ENCODE measurements at places on chromosomes 16 and 17.

GRCh38 chr16:35516551-35516950, 2057.1 kb downstream of the TP53TG3F start:
- DNase-seq, result no peak

DNA sequence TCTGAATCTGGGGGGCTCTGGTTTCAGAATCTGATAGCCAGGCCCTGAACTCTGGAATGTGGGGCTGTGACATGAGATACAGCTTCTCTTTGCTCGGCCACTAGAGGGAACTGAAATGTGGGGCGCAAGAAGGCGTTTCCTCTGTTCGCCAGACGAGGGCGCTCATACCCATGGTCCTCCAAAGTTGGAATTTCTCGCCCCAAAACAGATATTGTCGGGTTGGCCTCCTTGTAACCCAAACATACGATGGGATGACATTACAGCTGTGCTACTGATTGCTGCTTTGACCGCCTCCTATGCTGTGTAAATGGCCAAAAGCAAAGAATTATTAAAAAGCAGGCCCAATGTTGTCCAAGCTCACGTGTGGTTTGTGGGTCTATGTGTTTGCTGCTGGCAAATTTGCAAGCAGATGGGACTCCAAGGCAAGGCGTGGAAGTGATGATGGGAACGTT, 13.1 kb upstream of the MSI2 start:
- DNase-seq, result no peak

DNA sequence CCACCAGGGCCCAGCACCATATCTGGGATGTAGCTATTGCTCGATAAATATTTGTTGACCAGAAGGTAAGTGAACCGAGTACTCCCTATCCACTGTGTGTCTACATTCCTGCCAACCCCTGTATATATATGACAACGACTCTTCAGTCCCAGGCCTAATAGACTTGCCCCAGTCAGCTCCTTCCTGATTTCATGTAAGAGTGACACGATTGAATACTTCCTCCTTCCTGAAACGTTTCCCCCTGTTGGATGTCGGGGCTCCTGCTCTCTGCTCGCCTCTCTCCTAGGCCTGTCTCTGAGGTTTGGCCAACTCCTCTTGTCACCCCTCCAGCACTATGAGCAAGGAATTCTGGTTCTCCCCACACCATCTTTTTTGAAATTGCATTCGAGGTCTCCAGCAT, 178.9 kb downstream of the PRKCA start:
- no peak for DNase-seq

DNA sequence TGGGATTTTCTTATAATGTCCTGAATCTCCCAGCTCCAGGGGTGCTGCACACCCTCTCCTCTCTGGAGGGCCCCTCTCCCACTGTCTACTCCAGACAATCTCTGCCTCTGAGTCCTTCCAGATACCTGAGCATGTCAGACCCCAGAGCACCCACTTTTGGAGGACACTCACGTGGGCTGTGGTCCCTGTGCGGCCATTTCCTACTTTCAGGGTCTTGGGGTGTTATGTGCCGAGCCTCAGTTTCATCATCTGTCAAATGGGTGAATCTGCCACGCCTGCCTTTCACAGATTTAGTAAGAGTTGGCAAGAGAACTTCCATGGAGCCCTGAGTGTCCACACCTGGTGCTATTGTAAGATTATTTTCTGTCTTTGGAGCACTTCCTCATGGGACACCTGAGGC, 3.7 kb upstream of the FOXL1 start:
- no peak for DNase-seq

DNA sequence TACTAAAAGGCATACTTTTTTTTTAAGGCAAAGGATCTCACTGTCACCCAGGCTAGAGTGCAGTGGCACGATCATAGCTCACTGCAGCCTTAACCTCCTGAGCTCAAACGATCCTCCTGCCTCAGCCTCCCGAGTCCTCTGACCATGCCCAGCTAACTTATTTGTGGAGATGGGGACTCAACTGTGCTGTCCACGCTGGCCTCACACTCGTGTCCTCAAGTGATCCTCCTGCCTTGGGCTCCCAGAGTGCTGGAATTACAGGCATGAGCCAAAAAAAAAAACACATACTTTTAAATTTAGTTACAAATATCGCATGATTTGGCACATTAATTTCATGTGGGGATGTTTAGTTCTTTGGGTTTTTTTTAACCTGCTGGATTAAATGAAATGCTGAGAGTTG, 207.7 kb upstream of the CHMP6 start:
- no peak for DNase-seq

DNA sequence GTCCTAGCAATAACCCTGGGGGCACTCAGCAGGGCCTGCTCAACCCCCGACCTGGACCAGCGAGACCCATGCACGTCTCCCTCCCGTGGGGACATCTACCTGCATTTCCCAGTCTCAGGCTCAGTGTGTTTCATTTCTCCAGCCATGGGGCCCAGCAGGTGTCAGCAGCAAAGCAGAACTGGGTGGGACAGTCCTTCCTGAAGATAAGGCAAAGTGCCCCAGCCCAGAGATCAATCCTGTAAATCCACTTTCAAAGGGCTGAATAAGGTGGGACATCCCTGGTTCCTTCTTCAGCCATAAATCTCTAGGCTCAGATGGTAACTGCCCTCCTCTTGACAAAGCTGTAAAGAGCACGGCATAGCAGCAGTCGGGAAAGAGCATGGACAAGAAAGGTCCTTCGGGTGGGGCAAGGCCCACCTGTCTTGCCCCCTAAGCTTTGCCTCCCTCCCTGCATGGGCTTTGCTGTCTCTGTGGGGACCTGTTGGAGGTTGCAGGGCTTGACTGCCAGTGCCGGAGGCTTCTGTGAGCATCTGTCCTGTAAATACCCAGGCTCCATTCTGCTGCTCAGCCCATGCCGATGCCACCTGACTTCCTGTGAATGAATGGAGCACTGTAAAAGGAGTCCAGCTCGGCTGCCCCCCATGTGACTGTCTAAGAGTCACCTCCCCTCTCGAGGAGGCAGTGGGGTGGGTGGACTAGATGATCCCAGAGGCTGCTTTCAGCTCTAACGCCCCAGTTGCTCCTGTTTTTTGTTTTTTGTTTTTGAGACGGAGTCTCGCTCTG, 84.8 kb upstream of the TBC1D3K start:
- no peak for DNase-seq

GRCh38 chr16:79601931-79602627, 1.5 kb upstream of the MAF start:
- DNase-seq, result peak; percentile 91

GRCh38 chr17:48961516-48962233, 6.7 kb downstream of the GIP start:
- DNase-seq, result no peak

- no peak for DNase-seq
Observed at GRCh38 chr16:72400257-72401083, 228.5 kb upstream of the PMFBP1 start.

- DNase-seq, result no peak
Observed at GRCh38 chr16:85125570-85126393, 13.5 kb upstream of the CIBAR2 start.

GRCh38 chr17:21382560-21383495, 6.7 kb downstream of the KCNJ12 start:
- no peak for DNase-seq

- DNase-seq, result no peak
Observed at GRCh38 chr17:44438636-44439035, 49.2 kb upstream of the ITGA2B start.

DNA sequence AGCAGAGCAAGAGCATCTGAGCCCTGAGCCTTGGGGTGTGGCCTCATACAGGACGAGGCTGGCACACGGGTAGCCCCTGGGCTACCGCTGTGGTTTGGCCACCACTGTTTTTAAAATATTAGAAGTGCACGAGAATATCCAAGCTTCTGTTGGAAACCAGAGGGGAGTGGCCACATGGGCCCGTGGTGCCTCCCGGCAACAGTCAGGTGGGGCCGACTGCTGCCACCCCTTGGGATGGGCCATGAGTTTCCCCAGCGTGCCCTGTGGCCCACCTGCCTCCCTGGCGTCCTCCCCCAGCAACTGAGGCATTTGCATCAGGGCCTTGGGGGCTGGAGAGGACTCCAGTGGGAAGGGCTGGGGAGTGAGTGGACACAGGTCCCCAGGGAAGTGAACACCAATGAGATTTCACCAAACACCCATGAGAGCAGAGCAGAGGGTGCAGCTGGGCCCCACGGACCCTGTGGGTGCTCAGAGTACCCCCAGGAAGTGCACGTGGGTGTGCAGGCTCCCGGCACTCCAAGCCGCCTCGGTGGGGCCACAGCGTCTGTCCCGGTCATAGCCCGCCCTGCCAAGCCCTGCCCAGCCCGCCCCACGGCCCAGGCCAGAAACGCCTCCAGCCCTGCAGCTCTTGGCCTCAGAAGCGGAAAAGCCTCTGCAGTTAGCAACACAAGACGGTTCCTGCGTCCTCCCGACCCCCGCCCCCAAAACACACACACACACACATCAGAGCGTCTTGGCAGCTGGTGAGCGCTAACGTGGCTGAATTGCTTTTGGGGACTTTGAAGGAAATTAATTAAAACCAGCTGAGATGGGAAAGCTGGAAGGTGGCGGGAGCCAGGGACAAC, 22.7 kb downstream of the ZNF469 start:
- peak; percentile 92 for DNase-seq

DNA sequence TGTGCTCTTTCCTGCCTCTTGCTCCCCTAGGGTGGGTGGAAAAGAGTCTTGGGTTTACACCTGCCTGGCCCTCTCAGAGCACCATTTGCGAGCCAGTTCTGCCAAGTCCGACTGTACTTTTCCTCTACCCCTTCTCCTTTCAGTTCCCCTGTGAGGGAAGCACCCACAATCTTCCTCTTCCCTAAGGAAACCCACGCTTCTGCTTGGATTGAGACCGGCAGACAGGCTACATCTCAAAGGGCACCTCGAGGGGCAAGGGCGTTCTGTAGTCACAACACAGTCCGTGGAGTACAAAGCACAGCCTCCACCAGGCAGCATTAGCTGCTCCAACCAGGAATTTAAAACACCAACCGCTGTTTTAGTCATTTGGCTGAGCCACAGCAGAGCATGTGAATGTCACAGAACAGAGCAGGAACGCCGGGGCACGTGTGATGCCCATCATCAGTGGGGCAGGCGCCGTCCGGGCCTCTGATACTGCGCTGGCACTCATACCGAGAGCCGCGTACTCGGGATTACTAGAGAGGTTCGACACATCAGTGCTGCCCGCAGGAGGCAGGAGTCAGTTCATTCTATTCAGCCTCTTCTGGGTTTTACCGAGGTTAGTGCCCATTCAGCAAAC, 13.7 kb upstream of the MNT start:
- no peak for DNase-seq

- no peak for DNase-seq
Observed at GRCh38 chr16:85524365-85524629, 88.8 kb upstream of the GSE1 start.

DNA sequence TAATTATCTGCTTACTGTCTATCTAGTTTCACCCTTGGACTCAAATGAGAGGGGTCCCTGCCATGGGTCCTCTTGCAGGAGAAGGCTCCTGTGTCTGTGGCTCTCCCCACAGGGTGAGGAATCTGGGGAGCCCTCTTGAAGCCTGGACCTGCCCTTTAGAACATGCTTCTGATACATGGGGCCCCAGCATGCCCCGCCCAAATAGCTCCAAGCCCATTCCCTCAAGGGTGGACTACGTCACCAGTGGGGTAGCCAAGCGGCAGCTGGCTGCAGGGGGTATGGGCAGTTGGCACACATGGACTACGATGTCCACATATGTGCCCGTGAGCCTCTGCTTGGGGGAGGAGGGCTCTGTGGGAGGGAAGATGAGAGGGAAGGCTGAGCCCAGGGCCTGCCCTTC, 39.3 kb downstream of the ARHGAP27 start:
- no peak for DNase-seq

GRCh38 chr17:6374761-6375312, 60.1 kb downstream of the AIPL1 start:
- no peak for DNase-seq

- no peak for DNase-seq
Observed at GRCh38 chr16:78524066-78524595, 424.7 kb downstream of the WWOX start.

GRCh38 chr17:15048381-15048780, 216.7 kb downstream of the PMP22 start:
- no peak for DNase-seq

DNA sequence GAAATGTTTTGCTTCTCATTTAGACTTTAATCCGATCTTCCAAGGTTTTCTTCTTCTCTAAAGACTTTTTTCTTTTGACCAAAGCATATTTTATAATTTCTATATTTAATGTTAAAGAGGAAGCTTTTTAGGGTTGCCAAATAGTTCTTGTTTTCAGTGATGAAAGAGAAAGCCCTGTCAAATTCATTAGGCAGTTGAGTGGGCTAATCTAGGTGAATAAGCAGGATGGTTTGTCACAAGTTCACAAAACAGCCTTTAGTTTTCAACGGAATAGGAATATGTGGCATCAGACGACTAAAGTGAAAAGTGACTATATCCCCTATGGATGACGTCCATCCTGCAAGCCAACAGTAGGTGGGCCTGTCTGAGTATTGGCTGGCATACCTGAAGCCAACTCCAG, 118.8 kb downstream of the NLK start:
- DNase-seq, result no peak

DNA sequence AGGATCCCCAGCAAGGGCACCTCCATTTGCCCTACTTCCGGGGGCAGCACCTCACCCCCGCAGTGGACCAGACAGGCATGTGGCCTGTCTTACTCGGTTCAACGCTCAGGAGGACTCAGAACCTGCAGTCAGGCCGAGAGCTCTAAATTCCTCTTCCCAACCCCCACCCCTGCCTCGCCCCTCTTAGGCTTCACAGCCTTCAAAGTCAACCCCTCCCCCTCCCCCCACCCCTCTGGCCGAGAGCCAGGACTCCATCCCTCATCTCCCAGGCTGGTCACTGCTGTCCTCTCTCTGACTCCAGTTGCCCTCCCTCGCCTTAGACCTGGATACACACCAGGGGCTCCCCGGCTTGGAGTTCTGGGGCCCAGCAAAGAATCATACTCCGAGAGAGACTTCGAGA, 8.1 kb upstream of the HS3ST6 start:
- no peak for DNase-seq

GRCh38 chr16:64121473-64121872, 1000.4 kb downstream of the CDH11 start:
- DNase-seq, result no peak

DNA sequence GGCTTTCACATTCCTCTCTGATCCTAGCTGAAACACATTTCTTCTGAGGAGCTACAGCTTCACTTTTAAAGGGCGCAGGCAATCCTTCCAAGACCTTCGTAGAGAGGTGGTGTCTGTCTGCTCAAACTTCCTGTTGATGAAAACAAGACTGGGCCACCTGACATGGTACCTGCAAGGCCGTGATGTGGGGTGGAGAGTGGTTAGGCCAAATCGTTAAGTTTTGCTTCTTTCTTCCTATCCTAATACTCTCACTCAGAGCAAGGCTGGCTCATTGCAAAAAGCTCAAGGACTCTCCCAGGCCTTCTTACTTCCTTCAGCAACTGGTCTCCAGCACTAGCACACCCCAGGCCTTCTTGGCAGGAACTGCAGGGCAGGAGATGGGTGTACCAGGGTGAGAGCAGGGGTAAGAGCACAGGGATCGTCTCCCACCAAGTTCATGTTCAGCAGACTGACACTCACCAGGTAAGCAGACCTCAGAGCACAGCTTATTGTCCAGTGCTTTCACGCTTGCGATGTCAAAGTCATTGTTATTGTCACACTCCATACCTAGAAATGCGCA, 10.9 kb upstream of the FOXJ1 start:
- DNase-seq, result no peak

- DNase-seq, result no peak
Observed at GRCh38 chr16:13127144-13127543, 225.7 kb downstream of the SHISA9 start.

- DNase-seq, result no peak
Observed at GRCh38 chr16:78675951-78676792, 576.7 kb downstream of the WWOX start.

GRCh38 chr17:75133001-75133400, 1.5 kb upstream of the NT5C start:
- no peak for DNase-seq

Data from left forelimb (tissue), 1 donor.